ENCODE measurements at places on chromosomes 6 and 20.
A peak's percentile ranks its signal among the peaks of the same experiment; 100 is the strongest.

DNA sequence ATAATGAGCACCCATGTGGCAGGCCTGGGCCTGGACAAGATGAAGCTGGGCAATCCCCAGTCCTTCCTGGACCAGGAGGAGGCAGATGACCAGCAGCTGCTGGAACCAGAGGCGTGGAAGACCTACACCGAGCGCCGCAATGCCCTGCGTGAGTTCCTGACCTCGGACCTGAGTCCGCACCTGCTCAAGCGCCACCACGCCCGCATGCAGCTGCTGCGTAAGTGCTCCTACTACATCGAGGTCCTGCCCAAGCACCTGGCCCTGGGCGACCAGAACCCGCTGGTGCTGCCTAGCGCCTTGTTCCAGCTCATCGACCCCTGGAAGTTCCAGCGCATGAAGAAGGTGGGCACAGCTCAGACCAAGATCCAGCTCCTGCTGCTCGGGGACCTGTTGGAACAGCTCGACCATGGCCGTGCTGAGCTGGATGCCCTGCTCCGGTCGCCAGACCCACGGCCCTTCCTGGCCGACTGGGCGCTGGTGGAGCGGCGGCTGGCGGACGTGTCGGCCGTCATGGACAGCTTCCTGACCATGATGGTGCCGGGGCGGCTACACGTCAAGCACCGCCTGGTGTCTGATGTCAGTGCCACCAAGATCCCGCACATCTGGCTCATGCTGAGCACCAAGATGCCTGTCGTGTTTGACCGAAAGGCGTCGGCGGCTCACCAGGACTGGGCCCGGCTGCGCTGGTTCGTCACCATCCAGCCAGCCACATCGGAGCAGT, 1.9 kb downstream of the FNDC11 start:
- H3K27ac ChIP-seq, result no peak overlapping the region
- H3K27me3 ChIP-seq, result peaks cover 16% of the 10 kb centered on the region
- peaks cover 5% of the 10 kb centered on the region for H3K36me3 ChIP-seq
- H3K4me1 ChIP-seq, result peaks cover 18% of the 10 kb centered on the region
- no peak for DNase-seq
- no peak overlapping the region for H3K4me3 ChIP-seq

DNA sequence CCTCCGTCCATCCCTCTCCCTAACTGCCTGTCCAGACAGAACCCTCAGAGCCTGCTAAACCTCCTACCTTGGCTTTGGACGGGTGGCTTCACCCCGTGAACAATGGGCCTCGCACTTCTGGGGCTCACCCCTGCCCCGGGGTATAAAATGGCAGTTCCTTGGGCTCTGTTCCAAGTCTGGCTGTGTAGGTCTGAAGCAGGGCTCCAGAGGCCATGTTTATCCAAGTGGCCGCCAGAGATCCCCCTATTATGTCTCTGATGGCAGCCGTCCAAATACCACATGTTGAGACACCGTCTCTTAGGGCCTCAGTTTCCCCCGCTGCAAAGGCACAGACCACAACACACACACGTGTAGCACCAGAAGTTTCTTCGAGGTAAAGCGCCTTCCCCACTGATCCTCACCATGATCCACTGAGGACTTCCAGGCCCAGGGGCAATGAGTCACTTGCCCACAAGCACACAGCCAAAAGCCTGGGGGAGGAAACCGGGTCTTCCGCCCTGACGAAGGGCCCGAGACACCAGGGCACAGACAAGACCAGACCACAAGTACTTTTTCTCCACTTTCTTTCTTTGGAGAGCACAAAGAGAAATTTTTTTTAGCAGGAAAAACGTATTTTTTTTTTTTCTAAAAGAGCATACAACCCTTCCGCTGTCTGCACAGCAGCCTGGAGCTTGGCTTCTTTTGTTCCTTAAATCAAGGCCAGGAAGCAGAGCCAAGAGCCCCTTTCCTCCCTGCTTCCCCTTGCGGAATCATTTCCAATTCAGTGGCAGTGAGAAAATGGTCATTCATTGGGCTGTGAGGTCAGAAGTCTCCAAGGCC, 11.8 kb downstream of the CPNE5 start:
- peaks cover 65% of the 10 kb centered on the region for H3K4me1 ChIP-seq
- no peaks in the 10 kb centered on the region for H3K36me3 ChIP-seq
- peaks cover 6% of the 10 kb centered on the region for H3K27me3 ChIP-seq
- H3K4me3 ChIP-seq, result no peak overlapping the region
- no peak for DNase-seq
- H3K27ac ChIP-seq, result peak overlapping the region; percentile 42

- no peak overlapping the region for H3K4me3 ChIP-seq
- H3K27ac ChIP-seq, result no peak overlapping the region
- peaks cover 7% of the 10 kb centered on the region for H3K27me3 ChIP-seq
- H3K36me3 ChIP-seq, result no peaks in the 10 kb centered on the region
- DNase-seq, result no peak
- peaks cover 35% of the 10 kb centered on the region for H3K4me1 ChIP-seq
These were observed 64.6 kb upstream of the ZMYND8 start for GRCh38 chr20:47421076-47421475.

GRCh38 chr20:46557231-46557956, 6.9 kb upstream of the OCSTAMP start:
- H3K27ac ChIP-seq, result peak overlapping the region; percentile 14
- H3K27me3 ChIP-seq, result peaks cover 6% of the 10 kb centered on the region
- no peaks in the 10 kb centered on the region for H3K36me3 ChIP-seq
- H3K4me3 ChIP-seq, result no peak overlapping the region
- DNase-seq, result no peak

GRCh38 chr6:12245763-12246718, 44.1 kb upstream of the EDN1 start:
- H3K36me3 ChIP-seq, result no peaks in the 10 kb centered on the region
- peaks cover 10% of the 10 kb centered on the region for H3K4me1 ChIP-seq
- H3K27ac ChIP-seq, result peak overlapping the region; percentile 55
- H3K27me3 ChIP-seq, result peaks cover 9% of the 10 kb centered on the region
- no peak for DNase-seq
- H3K4me3 ChIP-seq, result no peak overlapping the region

GRCh38 chr6:73870907-73871306, 174.9 kb downstream of the CD109 start:
- no peak for DNase-seq
- H3K4me1 ChIP-seq, result peaks cover 5% of the 10 kb centered on the region
- no peak overlapping the region for H3K27ac ChIP-seq
- no peak overlapping the region for H3K4me3 ChIP-seq

GRCh38 chr6:82022614-82023129, 224.9 kb downstream of the IBTK start:
- no peaks in the 10 kb centered on the region for H3K4me1 ChIP-seq
- peaks cover 3% of the 10 kb centered on the region for H3K27me3 ChIP-seq
- no peak overlapping the region for H3K4me3 ChIP-seq
- no peak for DNase-seq
- H3K36me3 ChIP-seq, result no peaks in the 10 kb centered on the region

DNA sequence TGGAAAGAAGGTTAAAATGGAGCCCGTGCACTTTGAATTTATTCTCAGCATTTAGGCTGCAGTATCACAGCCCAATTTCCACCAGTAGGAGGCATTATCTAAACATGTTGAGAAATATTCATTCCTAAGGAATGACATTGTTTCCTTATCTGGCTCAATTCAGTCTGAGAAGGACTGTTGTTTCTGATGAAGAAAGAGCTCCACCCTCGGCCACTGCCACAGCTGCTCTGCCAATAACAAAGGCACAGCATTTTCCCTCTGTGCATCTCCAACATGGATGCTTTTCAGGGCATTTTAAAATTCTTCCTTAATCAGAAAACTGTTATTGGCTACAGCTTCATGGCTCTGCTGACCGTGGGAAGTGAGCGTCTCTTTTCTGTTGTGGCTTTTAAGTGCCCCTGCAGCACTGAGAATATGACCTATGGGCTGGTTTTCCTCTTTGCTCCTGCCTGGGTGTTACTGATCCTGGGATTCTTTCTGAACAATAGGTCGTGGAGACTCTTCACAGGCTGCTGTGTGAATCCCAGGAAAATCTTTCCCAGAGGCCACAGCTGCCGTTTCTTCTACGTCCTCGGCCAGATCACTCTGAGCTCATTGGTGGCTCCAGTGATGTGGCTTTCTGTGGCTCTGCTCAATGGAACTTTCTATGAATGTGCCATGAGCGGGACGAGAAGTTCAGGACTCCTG, at the start of gene CALHM5:
Gene CALHM5 (plus strand): TSS at position 216 of the 687 bp plus-strand sequence. CDS start 58 bp downstream, at position 274.
- no peaks in the 10 kb centered on the region for H3K4me1 ChIP-seq
- no peak within 1 kb of the TSS for H3K4me3 ChIP-seq
- H3K36me3 ChIP-seq, result no peaks in the 10 kb centered on the region
- peak within 1 kb of the TSS; percentile 84 for H3K27ac ChIP-seq
- DNase-seq, result no peak
